HAP-1 (cell line): ENCODE measurements at places on chromosomes 6 and 20.

- DNase-seq, result no peak
Observed at GRCh38 chr6:156543431-156543830, 233.7 kb upstream of the ARID1B start.

DNA sequence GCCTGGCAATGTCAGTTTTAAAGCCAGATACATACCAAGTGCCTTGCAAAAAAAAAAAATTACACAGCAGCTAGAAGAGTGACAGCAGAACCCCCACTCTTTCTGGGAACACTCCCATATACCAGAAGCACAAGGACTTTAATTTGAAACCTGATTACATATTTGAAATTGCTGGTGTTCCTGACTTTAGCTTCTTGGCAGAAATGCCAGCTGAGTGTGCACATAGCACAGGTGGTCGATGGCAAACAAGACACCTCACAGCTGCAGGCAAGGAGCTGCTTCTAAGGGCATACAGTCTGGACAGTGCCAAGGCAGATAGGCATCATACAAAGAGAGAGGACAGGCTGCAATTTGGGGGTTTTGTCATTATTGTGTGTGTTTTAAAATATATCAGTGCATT is 150.7 kb upstream of the SGK1 start:
- DNase-seq, result no peak

DNA sequence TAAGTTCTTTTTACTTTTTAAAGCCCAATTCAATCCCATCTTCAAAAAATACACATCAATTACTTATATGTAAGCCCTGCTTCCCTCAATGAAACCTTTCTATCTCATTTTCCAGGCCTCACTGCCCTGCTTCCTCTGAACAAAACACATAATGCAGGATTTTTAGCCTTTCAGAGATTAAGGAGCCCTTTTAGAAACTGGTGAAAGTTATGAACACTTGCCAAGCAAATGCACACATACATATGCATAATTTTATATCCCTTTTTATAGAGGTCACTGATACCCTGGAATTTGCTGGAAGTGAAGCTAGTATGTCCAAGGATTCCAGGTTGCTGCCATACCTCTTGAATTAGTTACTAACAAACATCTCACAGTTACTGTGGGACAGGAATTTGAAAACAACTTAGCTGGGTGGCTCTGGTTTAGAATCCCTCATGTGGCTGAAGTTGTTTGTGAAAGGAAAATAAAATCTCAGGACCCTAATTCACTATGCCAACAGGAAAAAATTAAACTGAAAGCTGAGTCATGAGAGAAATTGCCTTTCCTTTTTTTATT is 75.8 kb downstream of the UBE3D start:
- DNase-seq, result no peak

DNA sequence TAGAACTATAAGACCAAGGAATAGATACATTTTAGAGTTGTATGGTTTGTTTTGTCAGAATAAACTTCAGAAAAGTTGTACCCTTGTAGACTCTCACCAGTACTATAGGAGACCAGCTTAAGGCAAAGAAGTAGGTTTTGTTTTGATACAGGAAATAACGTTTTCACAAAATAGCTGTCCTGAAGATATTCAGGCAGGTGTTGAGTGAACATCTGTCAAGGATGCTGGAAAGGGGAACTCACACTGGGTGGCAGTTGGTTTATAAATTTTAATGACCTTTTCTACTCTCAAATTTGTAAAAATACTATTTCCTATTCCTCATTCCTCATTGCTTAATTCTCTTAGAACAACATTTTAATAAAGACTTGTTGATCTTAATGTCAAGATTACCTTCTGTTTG is 174.0 kb upstream of the MAN1A1 start:
- no peak for DNase-seq

- DNase-seq, result no peak
Observed at GRCh38 chr6:169776379-169776778, 25.0 kb downstream of the ERMARD start.

DNA sequence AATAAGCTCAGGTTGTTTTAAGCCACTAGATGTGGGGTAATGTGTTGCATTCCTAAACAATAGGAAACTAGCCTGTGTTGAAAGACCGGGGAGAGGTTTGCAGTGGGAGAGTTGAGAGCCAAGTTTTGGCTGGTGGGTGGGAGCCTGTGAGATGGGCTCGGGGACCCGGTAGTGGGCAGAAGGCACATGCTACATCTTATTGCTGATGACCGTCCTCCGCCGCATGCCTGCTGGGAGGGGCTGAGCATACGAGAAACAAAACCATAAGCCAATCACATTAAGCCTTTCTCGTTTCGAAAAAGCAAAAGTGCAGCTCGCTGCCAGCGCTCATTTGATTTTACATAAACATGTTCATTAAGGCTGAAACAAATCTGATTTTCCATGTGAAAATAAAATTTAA is 57.4 kb upstream of the MPC1 start:
- DNase-seq, result no peak

GRCh38 chr6:17218023-17218748 is 63.0 kb upstream of the RBM24 start:
- no peak for DNase-seq

- DNase-seq, result no peak
Observed at GRCh38 chr6:89615882-89616281, 22.7 kb downstream of the LYRM2 start.

DNA sequence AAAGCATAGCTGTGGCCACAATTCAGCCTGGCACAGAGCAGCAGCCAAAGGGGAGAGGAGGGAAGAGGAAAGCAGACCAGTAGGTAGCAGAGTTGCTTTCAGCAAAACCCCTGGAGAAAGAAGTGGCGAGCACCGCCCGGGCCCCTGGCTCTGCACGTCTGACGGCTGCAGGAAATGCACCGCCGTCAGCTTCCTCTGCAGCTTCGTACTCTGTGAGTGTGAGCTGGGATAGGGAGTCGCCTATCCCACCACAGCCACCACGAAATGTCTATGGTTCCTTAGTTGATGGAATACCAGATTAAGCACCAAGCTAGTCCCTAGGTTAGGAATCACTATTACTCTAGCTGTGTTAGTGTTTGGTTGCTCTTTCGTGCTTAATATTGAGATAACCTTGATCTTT is 79.9 kb upstream of the NAA20 start:
- no peak for DNase-seq

GRCh38 chr6:111952821-111953540 is 79.7 kb upstream of the FYN start:
- DNase-seq, result no peak

- DNase-seq, result no peak
Observed at GRCh38 chr6:21886542-21887151, 293.1 kb downstream of the SOX4 start.

GRCh38 chr6:42095094-42095493 is 44.8 kb downstream of the TAF8 start:
- no peak for DNase-seq

- no peak for DNase-seq
Observed at GRCh38 chr6:56852260-56853010, 102.5 kb upstream of the BEND6 start.

GRCh38 chr6:3512832-3513231 is 56.0 kb upstream of the SLC22A23 start:
- no peak for DNase-seq
